ENCODE measurements at places on chromosomes 16 and 17.

- no peak for DNase-seq
Measured at GRCh38 chr17:79740413-79740812, 9.7 kb downstream of the ENPP7 start.

GRCh38 chr16:10180042-10180770 lies 2.0 kb downstream of the GRIN2A start:
- DNase-seq, result no peak

DNA sequence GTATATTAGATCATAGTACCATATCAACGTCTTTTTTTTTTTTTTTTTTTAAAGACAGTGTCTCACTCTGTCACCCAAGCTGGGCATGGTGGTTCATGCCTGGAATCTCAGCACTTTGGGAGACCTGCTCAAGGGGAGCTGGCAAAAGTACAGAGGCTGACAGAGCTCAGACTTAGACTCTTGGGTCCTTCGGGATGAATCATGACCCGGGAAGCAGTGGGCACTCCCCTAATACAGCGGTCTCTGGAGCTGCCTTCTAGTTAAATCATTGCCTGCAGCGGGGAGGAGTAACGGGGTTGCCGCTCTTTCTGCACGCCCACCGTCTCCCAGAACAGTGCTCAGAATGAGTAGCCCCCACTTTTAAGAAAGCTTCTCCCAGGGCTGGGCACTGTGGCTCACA lies 174.4 kb downstream of the CPPED1 start:
- no peak for DNase-seq

- DNase-seq, result no peak
Measured at GRCh38 chr17:49327835-49328784, 33.9 kb downstream of the ZNF652 start.

DNA sequence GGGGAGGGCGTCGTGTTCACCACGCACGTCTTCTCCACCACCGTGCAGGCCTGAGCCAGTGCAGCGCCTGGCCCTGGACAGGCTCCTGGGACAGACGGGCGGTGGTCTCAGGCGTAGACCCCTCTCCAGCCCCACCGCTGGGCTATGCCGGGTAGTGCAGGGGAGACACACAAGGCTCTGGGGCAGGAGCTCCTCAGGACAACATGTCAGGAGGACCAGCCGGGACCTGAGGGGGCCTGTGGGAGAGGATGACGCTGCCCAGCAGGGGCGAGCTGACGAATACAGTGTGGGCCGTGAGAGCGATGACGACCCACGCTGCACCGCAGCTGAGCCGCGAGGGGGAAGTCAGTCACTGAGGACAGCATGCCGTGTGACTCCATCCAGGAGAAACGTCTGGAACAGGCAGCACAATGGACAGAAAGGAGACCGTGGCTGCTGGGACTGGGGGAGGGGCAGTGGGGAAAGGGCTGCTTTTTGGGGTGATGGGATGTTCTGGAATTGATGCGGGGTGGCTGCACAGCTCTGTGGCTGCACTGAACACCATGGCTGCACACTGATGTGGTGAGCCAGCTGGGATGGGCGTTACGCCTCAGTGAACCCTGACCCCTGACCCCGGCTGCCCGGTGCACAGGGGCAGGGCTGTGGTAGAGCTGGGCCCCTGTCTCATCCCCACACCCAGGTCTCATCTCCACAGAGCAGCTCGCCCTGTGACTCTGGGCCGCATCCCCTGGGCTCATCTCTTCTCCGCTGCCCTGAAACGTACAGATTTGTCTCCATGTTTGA lies 20.2 kb downstream of the DNASE1 start:
- DNase-seq, result no peak

GRCh38 chr16:12758670-12759558 lies 44.8 kb downstream of the CPPED1 start:
- no peak for DNase-seq

- DNase-seq, result no peak
Measured at GRCh38 chr16:3532741-3533140, 31.9 kb downstream of the CLUAP1 start.

- no peak for DNase-seq
Measured at GRCh38 chr17:31688701-31689100, 170.3 kb downstream of the COPRS start.

- DNase-seq, result no peak
Measured at GRCh38 chr16:57525761-57526160, 10.6 kb downstream of the CCDC102A start.

GRCh38 chr17:72353502-72353901 lies 232.7 kb downstream of the SOX9 start:
- DNase-seq, result no peak

Measured in iPS DF 19.7 (cell line).